ENCODE measurements at places on chromosomes 13 and 19.
A peak's percentile ranks its signal among the peaks of the same experiment; 100 is the strongest.

DNA sequence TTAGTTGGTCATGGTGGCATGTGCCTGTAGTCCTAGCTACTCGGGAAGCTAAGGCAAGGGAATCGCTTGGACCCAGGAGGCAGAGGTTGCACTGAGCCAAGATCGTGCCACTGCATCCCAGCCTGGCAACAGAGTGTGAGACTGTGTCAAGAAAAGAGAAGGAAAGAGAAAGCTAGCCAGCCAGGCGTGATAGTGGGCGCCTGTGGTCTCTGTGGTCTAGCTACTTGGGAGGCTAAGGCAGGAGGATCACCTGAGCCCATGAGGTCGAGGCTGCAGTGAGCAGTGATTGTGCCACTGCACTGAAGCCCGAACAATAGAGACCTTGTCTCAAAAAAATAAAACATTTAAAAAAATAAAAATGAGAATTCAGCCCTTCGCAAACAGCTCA is 33.3 kb downstream of the TIMM13 start:
- DNase-seq, result no peak

- no peak for DNase-seq
These were observed 74.5 kb downstream of the NBEA start for GRCh38 chr13:35016362-35017112.

GRCh38 chr19:14563989-14564651 is 7.7 kb downstream of the NDUFB7 start:
- peak; percentile 94 for DNase-seq

GRCh38 chr13:39961036-39961435 is 305.6 kb downstream of the COG6 start:
- DNase-seq, result no peak

GRCh38 chr19:45607071-45608029 is 5.3 kb upstream of the GPR4 start:
- peak; percentile 96 for DNase-seq

GRCh38 chr19:14511229-14511593 is 7.0 kb downstream of the DNAJB1 start:
- DNase-seq, result no peak

- DNase-seq, result no peak
These were observed 134.4 kb downstream of the RBM26 start for GRCh38 chr13:79271616-79272015.

GRCh38 chr19:4577020-4577782 is 17.7 kb upstream of the SEMA6B start:
- peak; percentile 69 for DNase-seq

DNA sequence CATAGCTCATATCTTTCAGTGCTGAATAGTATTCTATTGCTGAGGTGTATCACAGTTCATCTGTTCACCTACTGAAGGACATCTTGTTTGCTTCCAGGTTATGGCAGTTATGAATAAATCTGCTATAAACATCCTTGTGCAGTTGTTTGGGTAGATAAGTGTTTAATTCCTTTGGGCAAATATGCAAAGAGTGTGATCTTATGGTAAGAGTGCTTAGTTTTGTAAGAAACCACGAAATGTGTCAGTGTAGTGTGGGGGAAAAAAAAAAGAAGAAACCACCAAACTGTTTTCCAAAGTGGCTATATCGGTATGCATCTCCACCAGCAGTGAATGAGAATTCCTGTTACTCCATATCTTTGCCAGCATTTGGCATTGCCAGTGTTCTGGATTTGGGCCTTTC is 93.3 kb downstream of the PIBF1 start:
- no peak for DNase-seq

DNA sequence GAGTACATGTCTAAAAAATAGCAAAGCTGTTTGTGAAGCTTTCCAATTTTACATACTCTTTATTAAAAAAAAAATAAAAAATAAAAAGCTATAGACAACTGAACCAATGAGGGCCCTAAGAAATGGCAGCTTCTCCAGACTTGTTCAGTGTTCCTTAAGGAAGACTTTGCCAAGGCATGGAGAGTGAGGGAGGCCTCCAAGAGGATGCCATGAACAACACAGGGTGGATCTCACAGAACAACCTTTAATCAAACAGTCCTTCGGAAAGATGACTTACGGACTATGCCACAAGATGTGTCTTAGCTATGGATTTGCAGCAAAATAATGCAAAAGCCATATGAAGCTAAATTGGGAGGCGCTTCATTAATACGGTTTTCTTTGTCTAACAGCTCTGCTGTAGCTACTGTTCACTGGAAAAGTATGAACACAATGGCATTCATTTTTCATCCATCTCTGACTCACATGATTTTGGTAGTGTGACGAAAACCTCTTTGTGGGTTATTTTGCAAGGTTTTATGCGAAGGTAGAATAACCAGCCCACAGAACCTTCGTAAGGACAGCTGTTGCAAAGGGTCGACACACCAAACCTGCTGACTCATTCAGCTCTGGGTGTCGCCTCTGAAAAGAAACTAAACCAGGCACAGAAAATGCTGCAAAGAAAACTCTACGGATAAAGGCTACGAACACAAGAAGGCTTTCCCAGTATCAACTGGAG is 27.7 kb downstream of the EFNB2 start:
- DNase-seq, result peak; percentile 48

DNA sequence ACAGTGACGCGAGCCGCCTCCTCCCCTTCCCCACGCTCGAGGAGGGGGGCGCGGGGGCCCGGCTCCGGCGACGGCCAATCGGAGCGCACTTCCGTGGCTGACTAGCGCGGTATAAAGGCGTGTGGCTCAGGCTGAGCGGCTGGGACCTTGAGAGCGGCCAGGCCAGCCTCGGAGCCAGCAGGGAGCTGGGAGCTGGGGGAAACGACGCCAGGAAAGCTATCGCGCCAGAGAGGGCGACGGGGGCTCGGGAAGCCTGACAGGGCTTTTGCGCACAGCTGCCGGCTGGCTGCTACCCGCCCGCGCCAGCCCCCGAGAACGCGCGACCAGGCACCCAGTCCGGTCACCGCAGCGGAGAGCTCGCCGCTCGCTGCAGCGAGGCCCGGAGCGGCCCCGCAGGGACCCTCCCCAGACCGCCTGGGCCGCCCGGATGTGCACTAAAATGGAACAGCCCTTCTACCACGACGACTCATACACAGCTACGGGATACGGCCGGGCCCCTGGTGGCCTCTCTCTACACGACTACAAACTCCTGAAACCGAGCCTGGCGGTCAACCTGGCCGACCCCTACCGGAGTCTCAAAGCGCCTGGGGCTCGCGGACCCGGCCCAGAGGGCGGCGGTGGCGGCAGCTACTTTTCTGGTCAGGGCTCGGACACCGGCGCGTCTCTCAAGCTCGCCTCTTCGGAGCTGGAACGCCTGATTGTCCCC is at the start of gene JUNB:
Gene JUNB, plus strand, starts transcription at position 142 of the 706 bp plus-strand sequence. Its CDS starts 286 bp downstream, at position 428.
- peak; percentile 87 for DNase-seq

DNA sequence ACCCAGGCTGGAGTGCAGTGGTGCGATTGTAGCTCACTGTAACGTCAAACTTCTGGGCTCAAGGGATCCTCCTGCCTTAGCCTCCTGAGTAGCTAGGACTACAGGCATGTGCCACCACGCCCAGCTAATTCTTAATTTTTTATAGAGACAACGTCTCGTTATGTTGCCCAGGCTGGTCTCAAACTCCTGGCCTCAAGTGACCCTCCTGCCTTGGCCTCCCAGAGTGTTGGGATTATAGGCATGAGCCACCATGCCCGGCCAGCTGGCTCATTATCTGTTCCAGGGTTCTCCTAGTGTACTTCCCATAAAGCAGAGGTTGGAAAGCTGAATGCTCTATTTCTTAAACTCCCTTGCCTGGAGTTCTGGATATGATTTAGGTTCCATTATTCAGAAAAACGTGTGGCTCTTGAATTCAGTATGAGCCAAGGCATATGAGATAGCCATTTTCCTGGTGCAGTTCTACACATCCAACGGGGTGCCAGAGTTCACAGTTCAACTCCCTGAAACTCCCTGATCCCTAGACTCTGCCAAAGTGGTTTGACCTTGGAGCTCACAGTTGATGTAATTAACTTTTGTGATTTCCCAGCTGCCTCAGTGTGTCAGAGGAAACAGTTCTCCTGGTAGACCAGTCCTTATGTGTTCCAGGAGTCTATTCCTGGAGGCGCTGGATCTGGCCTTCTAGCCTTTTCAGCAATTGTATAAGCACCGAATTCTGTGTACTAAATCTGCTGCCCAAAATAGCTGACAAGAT is 21.6 kb downstream of the GPR183 start:
- DNase-seq, result no peak

GRCh38 chr19:13118424-13119193 is 545 bp downstream of the NACC1 start:
- DNase-seq, result peak; percentile 97

DNA sequence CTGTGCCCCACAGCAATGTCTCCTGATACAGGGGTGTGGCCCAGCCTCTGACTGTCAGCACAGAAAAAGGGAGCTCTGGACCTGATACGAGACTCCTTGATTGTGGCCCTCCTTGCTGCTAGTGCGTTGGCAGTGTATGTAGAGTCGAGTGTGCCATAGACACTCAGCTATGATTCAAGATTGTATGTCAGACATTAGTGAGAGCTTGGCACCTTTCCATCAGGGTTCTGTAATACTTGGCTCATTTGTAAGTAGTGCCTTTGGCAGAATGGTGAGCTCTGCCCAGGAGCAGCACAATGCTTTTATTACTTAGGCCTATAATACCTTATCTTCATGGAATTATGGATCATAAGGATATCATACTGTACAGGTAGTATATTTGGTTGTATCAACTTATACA is 83.4 kb downstream of the ATP8A2 start:
- no peak for DNase-seq

Measured in GM23338 (cell line).